Stimulated activated CD8-positive, alpha-beta memory T cell treated with anti-CD3 and anti-CD28 coated beads, Interleukin-15, amount 100 ng/mL, for 48 hours (primary cell): ENCODE measurements at places on chromosomes 7 and 10.
A peak's percentile ranks its signal among the peaks of the same experiment; 100 is the strongest.

DNA sequence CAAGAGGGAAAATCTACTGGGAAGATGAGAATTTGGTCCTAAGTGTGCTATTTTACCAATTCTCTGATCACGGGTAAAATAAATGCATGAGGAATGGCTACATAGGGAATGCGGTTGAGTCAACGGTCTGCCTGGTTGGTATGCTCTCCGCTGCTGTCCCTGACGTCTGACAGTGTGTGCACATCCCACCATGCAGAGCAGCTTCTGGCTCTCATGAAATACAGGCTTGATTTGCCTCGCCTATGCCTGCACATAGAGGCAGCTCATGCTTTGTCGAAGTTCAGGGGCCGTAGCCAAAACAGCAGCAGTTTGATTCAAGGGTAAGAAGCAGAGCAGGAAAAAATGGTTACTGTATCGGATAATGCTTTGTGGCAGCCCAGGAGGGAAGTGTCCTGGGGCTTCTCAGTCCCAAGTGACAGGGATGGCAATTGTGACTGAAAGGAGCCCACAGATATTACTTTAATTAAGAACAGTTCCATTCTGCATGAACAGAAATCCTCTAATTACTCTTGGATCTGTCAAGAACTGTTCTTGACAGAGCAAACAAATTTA is 268.4 kb upstream of the SLC26A5 start:
- DNase-seq: no peak

GRCh38 chr7:63900394-63901203 is 98.0 kb upstream of the ZNF722 start:
- DNase-seq: peak; percentile 83

DNA sequence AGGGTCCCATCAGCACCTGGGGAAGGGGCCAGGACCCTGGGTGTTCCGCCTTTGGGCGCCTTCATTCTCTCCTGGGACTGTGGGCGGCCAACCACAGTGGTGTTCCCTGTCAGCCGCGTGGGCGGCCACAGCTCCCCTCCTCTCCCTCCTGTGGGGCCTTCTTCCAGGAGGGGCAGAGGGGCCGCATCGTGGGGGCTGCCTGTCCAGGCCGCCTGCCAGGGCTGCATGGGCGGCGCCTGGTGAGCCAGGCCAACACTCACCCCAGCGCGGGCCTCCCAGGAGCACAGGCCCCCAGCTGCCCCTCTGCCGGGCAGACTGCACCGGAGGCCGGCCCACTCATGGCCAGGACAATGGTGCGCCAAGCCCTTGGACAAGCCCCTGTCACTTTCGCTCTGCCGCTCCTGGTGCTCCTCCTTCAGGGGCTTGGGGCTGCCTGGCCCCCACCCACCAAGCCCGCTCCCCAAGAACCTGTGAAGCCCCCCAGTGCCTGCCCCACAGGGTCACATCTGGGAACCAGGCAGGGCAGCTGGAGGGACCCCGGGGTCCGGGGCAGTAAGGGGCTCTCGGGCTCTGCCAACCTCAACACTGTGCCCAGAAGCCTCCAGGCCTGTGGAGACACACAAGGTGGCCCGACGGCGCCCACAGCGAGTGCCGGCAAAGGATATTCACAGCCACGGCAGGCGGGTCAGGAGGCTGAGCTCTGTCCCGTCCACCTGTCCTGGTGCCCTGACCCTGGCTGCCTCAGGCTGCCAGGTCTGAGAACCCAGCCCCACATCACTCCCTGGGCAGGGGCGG is 42.8 kb downstream of the AP5Z1 start:
- no peak for DNase-seq

DNA sequence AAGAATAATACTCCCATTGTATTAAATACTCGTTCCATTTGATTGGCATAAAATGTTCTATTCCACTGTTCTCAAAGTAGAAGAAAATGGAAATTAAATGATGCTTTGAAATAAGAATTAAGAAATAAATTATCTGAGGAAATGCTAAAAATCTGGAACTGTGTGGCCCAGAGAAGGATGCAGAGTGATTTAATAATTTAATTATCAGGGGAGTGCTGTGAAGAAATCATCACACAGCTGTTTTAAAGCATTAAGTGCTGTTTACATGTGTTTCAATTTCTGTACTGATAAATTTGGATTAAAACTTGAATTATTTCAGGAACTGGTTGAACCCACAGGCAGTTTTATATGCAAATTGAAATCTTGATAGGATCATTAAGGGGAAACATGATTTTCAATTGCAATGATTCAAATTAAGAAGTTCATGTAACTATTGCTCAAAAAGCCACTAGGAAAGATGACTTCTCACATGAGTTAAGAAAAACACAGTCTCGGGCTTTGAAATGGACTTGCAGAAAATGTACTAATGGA is 56.3 kb downstream of the COL28A1 start:
- no peak for DNase-seq

DNA sequence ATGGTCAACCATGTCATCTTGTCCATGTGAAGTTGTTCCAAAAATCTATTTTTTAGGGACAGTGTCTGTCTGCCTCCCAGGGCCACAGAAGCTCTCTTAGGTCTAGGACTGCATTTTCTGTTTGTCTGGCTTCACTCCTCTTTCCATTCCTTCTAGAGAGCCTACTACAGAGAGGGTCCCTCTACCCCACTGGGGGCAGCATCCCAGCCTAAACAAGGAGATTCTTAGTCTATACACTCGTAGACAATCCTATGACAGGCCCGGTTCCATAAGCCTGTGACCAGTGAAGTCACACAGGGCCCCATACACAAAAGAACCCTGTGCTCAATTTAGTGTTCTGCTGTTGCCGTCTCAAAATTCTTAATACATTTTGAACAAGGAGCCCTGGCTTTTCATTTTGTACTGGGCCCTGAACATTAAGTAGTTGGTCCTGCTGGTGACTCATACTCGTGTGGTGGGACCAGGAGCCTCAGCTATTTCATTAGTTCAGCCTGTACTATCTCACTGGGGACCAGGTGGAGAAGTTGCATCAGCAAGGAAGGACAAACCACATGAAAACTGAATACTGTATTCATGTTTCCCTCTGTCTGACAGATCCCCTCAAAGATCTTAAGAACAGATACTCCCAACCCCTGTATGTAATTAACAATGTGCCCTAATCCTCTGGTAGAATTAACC is 23.5 kb upstream of the FAM180A start:
- DNase-seq: no peak

DNA sequence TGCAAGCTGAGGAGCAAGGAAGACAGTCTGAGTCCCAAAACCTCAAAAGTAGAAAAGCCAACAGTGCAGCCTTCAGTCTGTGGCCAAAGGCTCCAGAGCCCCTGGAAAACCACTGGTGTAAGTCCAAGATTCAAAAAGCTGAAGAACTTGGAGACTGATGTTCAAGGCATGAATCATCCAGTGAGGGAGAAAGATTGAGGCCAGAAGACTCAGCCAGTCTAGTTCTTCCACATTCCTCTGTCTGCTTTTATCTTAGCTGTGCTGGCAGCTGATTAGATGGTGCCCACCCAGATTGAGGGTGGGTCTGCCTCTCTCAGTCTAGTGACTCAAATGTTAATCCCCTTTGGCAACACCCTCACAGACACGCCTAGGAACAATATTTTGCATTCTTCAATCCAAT is 20.1 kb upstream of the MDFIC start:
- DNase-seq: no peak

DNA sequence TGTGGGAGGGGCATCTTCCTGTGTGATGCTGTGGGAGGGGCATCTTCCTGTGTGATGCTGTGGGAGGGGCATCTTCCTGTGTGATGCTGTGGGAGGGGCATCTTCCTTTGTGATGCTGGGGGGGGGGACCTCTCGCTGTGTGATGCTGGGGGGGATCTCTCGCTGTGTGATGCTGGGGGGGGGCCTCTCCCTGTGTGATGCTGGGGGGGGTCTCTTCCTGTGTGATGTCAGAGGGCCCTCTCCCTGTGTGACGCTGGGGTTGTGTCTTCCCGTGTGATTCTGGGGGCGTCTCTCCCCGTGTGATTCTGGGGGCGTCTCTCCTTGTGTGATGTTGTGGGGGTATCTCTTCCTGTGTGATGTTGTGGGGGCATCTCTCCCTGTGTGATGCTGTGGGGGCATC is 27.9 kb upstream of the DPYSL4 start:
- DNase-seq: no peak

GRCh38 chr10:92593619-92594588 is 974 bp downstream of the KIF11 start:
- DNase-seq: no peak

- no peak for DNase-seq
Observed at GRCh38 chr10:72460284-72460876, 105.7 kb upstream of the DNAJB12 start.

DNA sequence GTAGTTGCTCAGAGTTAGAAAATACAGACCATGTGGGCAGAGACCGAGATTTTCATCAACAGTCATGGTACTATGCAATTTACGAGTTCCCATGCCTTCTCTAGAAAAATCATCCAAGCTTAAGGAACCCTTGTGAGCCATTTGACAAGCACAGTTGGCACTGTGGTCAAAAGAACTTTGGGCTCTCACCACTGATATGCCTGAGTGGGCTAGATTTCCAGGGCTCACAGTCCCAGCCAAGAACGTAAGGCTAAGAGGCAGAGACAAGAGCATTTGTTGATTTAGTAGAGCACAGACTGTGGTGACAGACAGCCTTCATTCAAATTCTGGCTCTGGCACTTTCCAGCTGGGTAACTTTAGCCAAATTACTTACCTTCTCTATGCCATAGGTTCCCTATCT is 407.0 kb downstream of the SORCS1 start:
- no peak for DNase-seq

DNA sequence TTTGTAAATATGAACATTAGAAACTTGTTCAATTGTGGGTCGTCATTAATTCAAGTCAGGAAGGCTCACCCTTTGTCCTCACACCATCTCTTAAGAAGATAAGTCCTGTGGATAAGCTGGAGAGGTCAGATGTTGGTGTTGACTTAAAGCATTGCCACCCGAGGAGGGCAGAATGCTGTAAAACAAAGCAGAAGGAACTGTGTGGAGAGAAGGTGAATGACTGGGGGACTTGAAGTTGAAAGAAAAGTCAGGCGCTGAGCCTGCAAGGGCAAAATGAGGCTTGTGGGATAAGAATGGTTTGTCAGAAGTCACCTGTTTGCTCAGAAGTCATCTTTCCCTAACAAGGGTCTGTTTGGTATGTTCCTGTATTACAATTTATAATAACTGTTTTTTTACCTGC is 9.1 kb downstream of the RPA3 start:
- DNase-seq: no peak

DNA sequence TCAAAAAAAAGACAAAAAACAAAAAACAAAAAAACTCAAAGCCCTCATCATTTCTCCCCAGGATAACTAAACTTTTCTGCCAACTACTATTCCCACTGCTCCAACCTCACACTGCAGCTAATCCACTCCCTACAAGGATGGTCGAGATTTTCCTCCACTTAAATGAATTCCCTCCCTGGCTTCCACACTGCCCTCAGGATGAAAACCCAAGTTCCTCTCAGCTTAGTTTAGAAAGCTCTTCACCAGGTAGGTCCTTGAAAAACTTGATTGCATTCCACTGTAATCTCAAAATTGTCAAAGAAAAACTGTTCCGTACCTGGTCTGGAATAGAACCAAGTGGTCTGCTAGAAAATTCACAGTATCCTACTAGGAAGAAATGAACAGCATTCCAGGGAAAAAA is 294.3 kb upstream of the KLF14 start:
- DNase-seq: no peak
